ENCODE measurements at places on chromosomes 2 and 18.

- no peak for DNase-seq
Observed at GRCh38 chr2:39803839-39804238, 24.8 kb upstream of the THUMPD2 start.

GRCh38 chr2:179021258-179021657 is 28.7 kb downstream of the CCDC141 start:
- no peak for DNase-seq

DNA sequence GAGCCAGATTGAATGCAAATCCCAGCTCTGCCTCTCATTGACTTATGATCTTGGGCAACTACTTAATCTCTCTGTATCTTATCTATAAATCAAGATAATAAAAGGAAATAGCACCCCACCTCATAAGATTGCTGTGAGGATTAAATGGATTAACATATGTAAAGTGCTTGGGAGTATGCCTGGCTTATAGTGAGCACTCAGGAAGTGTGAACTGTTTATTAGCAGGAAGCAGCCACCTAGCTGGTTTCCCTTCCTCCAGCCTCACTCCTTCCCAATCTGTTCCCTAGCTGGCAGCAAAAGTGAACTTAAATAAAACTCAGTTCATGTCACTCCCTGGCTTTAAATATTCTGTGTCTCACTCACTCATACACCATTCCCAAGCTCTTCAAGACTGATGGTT is 526.6 kb upstream of the PKDCC start:
- no peak for DNase-seq

GRCh38 chr18:45650321-45650720 is 35.0 kb downstream of the SLC14A2 start:
- DNase-seq = no peak

GRCh38 chr2:158988501-158988900 is 20.1 kb downstream of the TANC1 start:
- DNase-seq = no peak

DNA sequence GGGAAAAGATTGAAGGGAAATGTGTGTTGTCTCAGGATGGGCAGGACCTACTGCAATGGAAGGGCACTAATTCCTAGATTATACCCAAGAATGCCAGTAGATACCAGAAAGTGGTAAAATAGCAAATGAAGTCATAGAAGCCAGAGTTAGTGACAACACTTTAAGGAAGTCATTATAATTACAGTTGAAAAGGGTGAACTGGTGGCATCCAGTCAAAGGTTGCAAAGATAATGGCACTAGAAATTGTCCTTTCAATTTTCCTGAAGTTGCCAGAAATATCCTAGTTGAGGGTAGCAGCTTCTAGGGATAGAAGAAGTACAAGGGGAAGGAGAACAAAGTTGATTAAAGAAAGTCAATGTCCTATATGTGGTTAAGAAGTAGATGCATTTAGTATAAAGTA is 68.8 kb upstream of the GLS start:
- no peak for DNase-seq

DNA sequence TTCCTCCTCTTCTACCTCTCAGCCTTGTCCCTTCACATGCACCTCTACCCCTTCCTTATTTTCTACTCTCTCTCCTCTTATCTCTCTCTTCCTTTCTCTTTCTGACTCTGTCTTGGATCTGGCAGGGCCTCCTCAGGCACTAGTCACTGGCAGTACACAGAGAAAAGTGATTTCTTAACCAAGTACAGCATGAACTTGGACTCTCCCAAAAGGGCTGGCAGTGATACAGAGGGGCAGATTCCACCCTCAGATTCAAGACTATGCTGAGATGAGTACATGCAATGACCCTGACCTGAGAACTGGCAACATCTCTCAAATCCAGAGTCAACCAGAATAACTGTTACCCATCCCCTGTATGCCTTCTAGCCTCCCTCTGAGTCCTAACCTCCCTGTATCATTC is 4.3 kb downstream of the AOX1 start:
- DNase-seq = no peak

DNA sequence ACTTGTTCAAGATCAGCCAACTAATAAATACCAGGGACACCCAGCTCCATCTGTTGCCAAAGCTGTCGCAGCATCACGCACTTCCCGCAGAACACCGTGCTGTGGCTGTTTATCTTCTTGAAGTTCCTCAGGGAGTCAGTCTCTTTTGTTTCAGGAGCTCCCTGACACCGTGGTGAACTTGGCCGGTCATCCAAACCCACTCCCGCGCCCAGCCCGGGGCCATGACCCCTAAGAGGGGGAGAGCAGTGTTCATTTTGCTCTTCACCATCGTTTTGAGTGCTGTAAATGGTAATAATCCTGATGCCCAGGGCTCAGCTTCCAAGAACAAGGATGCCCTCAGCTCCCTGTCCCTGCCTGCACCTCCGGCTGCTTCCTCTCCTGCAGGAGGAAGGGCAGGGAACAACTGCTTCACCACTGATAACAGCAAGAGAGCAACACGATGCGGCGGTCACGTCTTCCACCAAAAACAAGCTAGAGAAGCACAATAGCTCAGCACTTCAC is 131.4 kb downstream of the SEPTIN10 start:
- DNase-seq = no peak

- DNase-seq = no peak
Observed at GRCh38 chr2:236552581-236553363, 16.9 kb upstream of the ACKR3 start.

- DNase-seq = no peak
Observed at GRCh38 chr2:237823544-237823943, 25.0 kb downstream of the RBM44 start.

DNA sequence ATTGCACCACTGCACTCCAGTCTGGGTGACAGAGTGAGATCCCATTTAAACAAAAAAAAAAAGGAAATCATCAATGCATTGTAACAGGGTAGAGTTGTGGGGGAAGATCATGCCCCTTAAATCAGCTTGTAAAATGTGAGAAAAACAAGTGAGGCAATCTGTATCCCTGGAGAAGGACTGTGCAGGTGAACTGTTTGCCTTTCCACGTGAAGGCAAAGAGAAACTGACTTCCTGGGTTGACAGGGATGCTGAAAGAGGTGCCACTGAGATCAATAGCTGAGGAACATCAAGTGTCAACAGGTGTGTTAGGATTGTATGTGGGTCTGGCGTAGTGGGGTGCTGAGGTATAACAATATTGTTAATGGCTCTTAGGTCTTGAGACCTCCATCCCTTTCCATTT is 48.3 kb downstream of the CERS6 start:
- DNase-seq = no peak

DNA sequence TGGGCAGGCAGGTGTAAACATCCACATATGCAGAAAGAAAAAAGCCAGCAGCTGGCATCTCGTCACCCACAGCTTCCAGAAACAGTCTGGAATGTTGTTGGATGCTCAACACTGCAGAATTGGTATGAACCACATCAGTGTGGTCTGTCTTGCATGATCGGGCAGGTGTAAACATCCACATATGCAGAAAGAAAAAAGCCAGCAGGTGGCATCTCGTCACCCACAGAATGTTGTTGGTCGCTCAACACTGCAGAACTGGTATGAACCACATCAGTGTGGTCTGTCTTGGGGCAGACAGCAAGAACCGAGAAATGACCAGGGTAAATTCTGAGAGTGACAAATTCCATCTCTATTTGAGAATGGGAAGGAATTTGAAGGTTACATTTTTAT is 39.6 kb downstream of the DOCK10 start:
- DNase-seq = no peak

- peak; percentile 80 for DNase-seq
Observed at GRCh38 chr2:168247341-168248261, at the start of gene STK39. TSS of gene STK39 (minus strand) at chr2:168247595. CDS start at chr2:168247435, 160 bp downstream.

- no peak for DNase-seq
Observed at GRCh38 chr2:160921386-160921964, 238.8 kb upstream of the TANK start.

Measured in astrocyte of the spinal cord (primary cell).